ENCODE measurements at places on chromosomes 12 and 14.

DNA sequence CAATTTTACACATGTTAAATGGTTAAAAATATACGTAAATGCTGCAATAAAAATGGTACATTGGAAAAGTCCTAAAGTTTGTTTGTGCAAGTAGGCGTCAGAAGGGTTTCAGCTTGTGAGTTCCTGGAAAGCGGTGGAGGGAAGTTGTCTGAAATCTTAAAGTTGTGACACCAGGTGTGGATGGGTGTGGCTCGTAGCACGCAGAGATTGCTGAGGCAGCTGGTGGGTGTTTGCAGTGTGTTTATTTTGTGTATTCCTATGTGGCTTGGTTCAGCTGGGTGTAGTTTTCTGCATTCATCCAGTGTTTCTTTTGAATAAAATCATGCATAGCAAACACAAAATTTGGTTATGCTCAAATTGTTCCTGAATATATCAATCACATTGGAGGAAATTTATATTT, 136.8 kb upstream of the TBX3 start:
- DNase-seq = no peak

- DNase-seq = no peak
Observed at GRCh38 chr14:21882226-21882625, 208.6 kb upstream of the OR4E1 start.

GRCh38 chr14:57871459-57872080, 5.7 kb upstream of the SLC35F4 start:
- no peak for DNase-seq

- DNase-seq = no peak
Observed at GRCh38 chr12:57620245-57620935, 9.2 kb downstream of the ARHGEF25 start.

DNA sequence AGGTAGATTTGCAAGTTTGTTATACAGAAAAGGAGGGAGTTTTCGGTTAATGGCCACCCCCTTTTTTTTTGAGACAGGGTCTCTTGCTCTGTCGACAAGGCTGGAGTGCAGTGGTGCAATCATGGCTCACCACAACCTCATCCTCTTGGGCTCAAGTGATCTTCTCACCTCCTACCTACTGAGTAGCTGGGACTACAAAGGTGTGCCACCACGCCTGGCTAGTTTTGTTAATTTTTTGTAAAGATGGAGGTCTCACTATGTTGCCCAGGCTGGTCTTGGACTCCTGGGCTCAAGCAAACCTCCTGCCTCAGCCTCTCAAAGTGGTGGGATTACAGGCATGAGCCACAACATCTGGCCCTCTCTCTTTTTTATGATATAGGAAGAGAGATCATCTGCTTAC, 94.6 kb downstream of the CDK17 start:
- no peak for DNase-seq

GRCh38 chr12:132491138-132491663, 1.2 kb downstream of the FBRSL1 start:
- DNase-seq = no peak

DNA sequence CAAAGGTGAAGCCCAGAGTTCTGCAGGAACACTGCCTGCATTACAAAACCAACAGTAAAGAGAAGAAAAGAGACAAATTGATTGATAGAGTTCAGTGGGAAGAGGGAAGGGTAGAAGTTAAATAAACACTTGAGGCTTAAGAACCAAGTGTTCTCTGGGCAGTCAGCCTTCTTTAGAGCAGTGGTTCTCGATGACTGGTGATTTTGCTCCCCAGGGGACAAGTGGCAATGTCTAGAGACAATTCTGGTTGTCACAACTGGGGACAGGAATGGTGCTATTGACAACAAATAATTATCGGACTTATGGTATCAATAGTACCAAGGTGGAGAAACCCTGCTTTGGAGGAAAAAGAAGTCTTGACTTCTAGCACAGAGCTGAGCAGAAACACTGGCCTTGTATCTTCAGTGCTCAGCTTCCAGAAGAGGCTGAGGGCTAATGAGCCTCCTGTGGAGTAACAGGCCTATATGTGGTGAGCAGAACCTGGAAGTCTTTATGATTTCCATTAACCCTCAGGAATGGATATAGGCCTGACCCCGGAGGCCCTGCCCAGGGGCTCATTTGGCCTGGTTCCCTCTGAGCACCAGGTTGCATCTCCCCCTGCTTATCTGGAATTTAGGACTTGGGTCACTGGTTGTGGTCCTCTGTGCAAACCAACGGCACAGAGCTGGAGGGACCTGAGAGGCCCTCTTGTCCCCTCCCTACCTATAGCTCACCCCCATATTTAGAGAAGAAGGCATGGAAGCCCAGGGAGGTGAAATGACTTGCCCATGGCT, 204.6 kb upstream of the PWP1 start:
- no peak for DNase-seq

GRCh38 chr14:104146651-104147345, 8.4 kb downstream of the KIF26A start:
- no peak for DNase-seq

DNA sequence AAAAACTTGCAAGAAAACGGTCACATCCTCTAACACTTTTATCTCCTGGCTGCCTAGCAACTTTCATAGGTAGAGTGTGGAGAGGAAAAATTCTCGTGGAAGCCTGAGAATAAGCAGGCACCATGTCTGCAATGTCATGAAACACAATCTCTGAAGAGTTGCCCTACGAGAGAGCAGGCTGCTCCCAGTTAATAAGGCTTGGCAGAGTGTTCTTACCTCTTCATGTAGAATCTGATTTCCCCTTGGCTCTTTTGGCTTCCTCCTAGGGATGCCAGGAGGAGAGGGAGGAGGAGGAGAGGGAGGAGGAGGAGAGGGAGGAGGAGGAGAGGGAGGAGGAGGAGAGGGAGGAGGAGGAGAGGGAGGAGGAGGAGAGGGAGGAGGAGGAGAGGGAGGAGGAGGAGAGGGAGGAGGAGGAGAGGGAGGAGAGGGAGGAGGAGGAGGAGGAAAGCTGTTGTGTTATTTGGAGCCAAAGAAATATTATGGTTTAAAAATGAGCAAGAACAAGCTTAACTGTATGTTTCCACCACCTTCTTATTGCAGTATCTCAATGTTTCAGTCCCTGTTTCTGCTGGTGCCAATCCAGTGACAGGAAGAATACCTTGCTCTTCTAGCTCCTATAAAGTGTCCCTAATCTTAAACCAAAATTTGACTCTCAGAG, 52.9 kb downstream of the EGLN3 start:
- no peak for DNase-seq

DNA sequence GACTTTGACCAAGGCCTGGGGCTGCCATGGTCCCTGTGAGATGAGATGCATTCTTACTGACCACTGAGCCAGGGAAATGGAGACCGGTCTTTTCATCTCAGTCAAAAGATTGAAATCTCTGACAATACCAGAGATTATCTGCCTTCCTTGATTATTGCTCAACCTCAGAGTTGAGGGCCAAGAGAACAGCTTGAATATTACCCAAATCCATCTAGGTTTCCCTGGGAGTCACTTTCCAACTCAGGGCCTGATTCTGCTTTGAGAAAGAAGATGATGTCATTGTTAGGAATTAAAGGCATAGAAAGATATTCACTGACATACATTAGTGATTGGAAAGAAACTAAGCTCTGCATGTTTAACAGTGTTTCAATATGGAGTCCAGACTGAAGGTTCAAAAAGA, 515.9 kb upstream of the TBX3 start:
- no peak for DNase-seq

DNA sequence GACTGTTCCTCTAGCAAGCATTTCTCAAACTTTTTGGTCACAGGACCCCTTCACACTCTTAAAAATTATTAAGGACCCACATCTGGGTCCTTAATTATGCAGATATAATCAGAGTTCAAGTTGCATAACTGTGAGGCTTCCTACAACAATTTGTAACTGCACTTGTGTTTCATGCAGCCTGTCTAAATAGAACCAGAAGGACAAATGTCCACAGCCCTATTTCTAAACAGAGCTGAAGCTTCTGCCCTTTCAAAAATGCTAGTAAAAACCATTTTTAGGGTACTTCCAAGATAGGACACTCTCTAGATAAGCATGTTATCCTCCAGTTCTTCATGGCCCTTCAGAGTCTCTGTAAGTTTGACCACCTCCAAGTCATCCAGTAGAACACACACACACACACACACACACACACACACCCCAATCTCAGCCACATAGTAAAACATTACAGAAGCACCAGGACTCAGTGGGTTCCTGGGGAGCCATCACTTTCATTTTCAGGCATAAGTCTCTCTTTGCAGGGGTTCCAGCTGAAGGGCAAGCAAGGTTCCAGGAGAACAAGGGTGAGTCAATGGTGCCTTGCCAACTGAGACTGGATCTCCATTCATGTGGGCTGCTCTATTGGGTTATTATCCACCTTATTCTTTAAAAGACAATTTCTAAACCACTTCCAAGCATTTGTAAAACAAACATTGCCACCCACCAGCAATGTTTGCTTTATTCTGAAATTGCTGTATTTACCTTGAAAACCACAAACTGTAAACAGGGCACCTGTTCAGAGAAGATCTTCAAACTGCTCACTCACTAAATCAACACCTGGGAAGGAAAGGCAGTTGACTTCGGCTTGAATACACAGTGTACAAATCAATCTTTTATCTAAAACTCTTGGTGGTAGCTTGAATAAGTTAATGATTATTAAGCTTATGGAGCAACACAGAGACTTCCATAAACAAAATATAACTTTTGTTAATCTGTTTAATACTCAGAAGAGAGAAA, 64.1 kb downstream of the ITPR2 start:
- DNase-seq = no peak

GRCh38 chr12:92108651-92109050, 37.0 kb downstream of the BTG1 start:
- no peak for DNase-seq

- no peak for DNase-seq
Observed at GRCh38 chr14:58797010-58797429, 159.3 kb downstream of the DACT1 start.

GRCh38 chr12:19288603-19289244, 150.6 kb upstream of the AEBP2 start:
- no peak for DNase-seq

- no peak for DNase-seq
Observed at GRCh38 chr12:96698521-96698920, 208.5 kb upstream of the NEDD1 start.

DNA sequence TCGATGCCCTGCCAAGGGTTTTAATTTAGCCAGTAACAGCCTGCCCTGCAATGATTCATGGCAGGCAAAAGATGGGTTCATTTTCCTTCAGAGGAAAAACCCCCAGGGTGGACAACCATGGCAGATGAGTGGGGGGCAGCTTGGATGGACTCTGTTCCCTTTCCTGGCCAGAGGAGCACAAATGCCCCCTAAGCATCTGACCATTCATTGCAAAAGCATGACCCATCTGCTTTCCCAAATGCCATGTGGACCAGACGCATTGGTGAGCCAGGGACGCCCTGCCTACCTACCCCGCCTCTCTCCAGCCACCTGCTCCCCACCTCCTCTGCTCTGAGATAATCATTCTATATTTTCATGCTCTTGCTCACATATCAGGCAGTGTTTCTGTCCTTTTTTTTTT, 281.9 kb downstream of the DPF3 start:
- DNase-seq = no peak

DNA sequence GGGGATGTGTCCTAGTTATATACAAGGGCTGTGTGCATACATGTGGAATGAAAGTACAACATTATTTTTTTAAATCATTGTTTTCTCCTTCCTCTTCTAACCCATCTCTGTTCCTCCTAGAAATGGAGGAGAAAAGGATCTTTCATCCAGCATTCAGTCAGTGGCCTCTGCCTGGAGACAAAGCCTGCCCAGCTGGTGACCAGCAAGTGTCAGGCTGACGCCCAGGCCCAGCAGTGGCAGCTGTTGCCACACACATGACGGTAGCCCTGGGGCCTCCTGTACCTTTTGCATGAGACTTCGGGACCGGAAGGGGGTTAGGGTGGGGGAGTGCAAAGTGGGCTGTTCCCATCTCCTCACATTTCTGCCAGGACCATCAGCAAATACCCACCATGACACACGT, 46.2 kb downstream of the ERH start:
- no peak for DNase-seq

DNA sequence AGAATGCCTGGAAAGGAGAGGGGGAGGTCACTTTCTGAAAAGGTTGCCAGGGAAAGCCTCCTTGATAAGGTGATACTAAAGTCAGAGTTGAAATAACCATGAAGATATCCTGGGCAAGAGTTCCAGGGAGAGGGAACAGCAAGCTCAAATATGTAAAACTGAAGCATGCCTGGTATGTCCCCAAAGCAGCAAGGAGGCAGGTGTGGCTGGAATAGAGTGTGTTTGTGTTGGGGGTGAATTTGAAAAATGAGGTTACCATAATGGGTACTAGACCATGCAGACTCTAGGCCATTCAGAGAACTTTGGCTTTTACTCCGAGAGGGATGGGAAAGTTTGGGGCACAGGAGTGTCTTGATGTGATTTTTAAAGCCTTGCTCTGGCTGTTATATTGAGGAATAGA, 66.7 kb upstream of the PTCSC3 start:
- no peak for DNase-seq

- DNase-seq = no peak
Observed at GRCh38 chr12:19189522-19189921, 60.0 kb downstream of the PLEKHA5 start.

- DNase-seq = no peak
Observed at GRCh38 chr14:30420515-30420914, 138.4 kb upstream of the G2E3 start.

DNA sequence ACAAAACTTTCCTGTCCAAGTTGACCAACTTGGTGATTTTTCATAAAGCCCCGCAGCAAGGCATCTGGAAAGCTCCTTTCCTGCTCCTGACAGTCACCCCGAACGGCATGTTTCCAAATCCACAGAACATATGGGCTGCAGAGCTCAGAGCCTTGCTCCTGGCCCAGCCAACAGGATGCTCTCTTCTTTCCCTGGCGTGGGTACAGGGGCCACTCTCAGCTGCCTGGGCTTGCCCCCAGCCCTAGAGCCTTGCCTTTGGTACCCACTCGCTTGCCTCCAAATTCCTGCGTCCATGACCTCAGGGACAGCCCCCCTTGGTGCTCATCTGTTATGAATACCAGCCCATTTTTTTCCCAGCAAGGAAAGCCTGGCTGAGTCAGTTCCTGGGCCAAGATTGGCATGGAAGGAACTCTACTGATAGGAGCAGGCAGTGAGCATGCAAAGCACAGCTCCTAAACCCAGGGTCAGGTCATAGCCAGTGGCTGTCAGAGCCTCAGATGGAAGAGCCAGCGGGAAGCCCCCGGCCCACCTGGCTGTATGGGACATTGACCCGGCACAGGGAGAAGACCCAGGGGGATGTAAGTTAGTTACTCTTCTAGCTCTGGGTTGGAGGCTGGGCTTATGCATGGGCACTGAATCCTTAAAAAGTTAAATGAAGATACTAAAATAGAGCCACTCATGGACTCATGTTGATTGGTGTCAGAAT, 105.3 kb upstream of the RTL1 start:
- DNase-seq = no peak

DNA sequence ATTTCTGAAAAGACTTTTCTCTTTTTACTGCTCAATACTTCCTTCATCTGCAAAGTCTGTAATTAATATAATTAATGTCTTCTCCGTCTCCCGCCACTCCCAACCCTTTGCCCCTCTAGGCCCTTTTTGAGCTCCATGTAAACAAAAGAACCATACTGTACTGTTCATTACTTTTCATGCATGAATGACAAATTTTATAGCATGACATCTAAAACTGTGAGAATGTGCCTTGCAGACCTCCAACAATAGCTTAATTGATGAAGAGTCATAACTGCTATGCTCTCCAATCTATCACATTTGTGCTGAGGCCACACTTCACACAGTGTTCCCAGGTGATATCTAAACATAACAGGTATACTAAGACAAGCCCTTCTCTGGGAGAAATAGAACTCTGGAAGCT, 1122.7 kb upstream of the ATXN7L3B start:
- no peak for DNase-seq
